ENCODE measurements at places on chromosomes 2 and 18.

- no peak for DNase-seq
Observed at GRCh38 chr2:112310906-112311305, 35.5 kb downstream of the ZC3H6 start.

DNA sequence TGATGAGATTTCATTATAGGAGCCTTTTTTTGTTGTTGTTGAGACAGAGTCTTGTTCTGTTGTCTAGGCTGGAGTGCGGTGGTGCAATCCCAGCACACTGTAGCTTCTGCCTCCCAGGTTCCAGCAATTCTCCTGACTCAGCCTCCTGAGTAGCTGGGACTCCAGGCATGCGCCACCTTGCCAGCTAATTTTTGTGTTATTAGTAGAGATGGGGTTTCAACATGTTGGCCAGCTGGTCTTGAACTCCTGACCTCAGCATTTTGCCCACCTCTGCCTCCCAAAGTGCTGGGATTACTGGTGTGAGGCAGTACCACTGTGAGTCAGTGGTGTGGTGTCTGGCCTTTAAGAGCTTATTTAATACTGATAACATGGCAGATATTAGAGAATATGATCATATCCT is 60.1 kb downstream of the MOB4 start:
- no peak for DNase-seq

- DNase-seq = no peak
Observed at GRCh38 chr2:219172231-219173154, 2.7 kb upstream of the SLC23A3 start.

GRCh38 chr2:63057249-63058143 is 6.9 kb downstream of the OTX1 start:
- DNase-seq = no peak

GRCh38 chr2:208083807-208084206 is 40.5 kb downstream of the CRYGD start:
- no peak for DNase-seq

- DNase-seq = no peak
Observed at GRCh38 chr2:221100467-221101089, 471.5 kb downstream of the EPHA4 start.

DNA sequence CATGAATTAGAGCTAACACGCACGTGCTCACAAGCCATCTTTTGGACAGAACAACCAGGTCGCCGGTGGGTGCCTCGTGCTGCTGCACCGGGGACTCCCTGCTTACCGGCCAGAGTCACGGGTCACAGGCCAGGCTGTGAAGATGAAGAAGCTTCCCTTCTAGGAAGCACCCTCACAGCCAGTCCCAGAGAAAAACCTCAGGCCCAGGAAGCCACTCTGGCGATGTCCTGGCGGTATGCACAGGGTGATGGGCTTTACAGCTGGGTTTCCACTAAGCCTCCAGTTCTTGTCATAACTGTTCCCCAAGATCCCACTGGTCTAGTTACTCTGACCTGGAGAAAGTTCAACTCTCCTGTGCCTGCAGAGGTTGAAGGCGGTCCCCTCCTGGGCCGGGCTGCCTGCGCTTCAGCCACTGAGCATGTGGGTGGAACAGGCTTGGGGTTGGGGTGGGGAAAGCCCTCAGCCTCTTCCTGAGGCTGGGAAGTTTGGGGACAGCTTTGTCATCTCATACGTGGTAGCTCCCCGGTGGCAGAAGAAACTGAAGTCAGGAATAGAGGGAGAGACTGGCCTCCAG is 15.2 kb upstream of the DIS3L2 start:
- no peak for DNase-seq

DNA sequence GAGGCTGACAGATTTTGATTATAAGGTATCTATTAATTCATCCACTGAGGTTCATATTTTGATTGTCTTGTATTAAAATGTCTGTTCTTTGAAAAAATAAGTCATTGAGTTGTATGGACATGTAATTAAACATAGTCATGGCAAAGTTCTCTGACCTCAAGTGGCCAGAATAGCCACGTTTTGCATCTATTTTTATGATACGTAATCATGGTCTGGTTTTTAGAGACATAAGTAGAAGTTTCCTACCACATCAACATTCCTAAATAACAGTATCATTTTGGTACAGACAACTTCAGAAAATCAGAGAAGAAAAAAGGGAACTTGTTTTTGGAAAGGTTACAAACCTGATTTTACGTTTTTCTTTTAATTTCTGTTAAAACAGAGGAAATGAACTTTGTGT is 47.6 kb downstream of the COL5A2 start:
- no peak for DNase-seq

- no peak for DNase-seq
Observed at GRCh38 chr18:79381811-79382311, 13.9 kb upstream of the NFATC1 start.

DNA sequence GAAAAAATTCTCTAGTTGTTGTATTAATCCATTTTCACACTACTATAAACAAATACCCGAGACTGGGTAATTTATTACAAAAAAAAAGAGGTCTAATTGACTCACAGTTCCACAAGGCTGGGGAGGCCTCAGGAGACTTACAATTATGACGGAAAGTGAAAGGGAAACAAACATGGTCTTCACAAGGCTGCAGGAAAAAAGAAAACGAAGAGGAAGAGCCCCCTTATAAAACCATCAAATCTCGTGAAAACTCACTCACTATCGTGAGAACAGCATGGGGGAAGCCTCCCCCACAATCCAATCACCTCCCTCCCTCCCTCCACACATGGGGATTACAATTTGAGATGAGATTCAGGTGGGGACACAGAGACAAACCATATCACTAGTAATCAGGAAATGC is 61.7 kb upstream of the SPTBN1 start:
- DNase-seq = no peak

- no peak for DNase-seq
Observed at GRCh38 chr2:122754561-122754960, 999.1 kb downstream of the TSN start.

DNA sequence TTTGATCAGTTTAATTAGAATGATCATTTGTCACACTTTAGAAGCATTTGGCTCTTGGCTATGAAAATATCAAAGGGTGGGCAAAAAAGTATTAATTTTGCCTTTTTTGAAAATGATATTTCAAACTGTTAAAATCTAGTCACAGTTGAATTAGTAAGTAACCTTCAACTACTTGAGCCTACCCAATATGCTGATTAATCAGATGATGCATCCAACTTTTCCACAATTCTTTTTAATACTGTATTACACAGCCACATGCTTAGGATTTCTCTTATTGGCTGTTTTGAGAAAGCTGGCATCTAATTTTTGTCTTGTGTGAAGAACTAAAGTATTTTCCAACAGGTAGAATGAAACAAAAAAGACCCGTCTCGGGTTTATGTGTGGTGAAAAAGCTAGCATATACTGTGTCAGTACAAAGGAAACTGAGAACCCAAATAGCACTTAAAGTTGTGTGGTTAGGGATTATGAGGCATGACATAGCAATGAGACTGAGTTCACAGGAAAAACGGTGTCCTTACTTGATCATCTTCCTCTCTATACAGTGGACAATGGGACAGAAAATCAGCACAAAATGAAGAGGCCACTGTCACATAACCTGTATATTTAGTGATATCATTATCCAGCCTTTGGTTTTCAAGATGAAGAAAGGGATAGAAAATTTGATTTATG is 11.7 kb downstream of the OSBPL6 start:
- DNase-seq = no peak

DNA sequence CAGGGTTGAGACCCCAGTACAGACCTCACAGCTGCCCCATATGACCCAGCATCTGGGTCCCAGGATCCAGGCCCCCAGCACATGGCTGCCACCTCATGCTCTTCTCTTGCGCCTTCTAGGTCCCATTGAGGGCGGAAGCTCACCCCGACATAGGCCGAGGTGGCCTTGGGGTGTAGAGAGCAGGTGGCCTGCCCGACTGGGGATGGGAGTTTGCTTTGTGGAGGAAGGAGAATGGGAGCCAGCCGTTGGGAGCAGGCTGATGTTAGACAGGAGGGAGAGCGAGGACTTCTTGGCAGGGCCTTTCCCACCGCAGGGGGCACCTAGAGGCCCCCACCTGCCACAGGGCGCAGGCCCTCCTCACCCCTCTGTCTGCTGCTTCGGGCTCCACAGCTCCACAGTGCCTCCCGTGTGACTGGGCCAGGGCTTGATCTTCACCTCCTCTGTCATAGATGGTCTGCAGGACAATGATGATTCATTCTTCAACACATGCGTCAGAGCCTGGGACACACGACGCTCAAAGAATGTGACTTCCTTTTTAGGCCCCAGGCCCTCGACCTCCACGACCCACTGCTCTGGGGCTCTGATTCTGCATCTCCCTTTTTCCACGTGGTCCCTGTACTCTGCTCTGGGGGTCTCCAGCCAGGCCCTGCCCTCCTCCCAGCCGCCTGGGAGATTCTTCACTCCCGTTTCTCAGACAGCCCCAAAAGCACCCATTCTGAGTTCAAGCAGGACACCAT is 86.6 kb upstream of the ODC1 start:
- no peak for DNase-seq
